Fibroblast of skin of left quadriceps (primary cell): ENCODE measurements at places on chromosomes 13 and 19.

- DNase-seq = no peak
Observed at GRCh38 chr19:4969292-4969771, 419 bp downstream of the KDM4B start.

- no peak for DNase-seq
Observed at GRCh38 chr19:10078329-10078728, 7.8 kb upstream of the SHFL start.

- DNase-seq = no peak
Observed at GRCh38 chr13:107907065-107907805, 308.1 kb downstream of the LIG4 start.

GRCh38 chr13:113845723-113846635 is 17.9 kb downstream of the GAS6 start:
- no peak for DNase-seq

- DNase-seq = no peak
Observed at GRCh38 chr13:90444232-90444631, 903.3 kb upstream of the MIR17HG start.

- peak; percentile 11 for DNase-seq
Observed at GRCh38 chr19:17889609-17890214, 18.0 kb downstream of the SLC5A5 start.

GRCh38 chr13:66560189-66560588 is 669.9 kb downstream of the PCDH9 start:
- DNase-seq = no peak
